Astrocyte of the hippocampus (primary cell): ENCODE measurements at places on chromosomes 2 and 18.

DNA sequence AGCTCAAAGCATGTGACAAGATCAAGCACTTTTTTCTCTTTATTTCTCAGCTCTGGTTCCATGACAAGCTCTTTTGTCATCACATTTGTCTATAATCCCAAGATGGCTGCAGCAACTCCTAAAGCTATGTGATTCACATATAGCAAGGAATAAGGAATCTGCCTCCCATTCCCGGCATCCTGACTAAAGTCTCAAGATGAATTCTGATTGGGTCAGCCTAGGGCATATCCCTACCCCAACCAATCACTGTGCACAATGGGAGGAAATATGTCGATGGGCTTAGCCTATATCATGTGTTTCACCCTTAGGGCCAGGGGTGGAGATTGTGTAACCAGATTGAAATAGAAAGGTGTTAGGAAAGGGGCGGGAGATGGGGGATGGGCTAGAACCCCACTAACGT is 23.1 kb upstream of the COLEC12 start:
- DNase-seq: no peak

DNA sequence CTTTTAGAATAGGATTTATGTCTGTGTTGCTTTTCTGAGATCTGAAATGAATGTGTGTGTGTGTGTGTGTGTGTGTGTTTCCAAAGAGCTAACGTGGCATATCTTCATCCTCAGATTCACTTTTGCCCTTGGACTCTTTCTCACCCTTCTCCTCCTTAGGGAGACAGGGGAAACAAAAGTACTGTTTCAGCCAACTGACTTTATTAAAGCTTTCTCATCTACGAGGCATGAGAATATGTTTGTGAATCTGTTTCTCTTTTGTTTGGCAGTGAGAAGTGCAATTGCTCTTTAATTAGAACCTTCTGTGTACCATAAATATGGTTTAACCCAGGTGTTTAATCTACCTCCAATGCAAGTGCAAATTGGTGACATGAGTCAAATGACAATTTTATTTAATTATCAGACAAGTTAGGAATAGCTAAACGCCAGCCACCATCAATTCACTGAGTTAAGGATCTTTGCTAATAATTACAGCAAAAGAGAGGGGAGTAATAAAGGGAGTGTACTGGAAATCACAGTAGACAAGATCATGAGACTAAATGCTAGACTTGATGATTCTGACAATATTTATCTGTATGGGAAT is 186.4 kb upstream of the COL3A1 start:
- DNase-seq: peak; percentile 9

- DNase-seq: no peak
These were observed 153.4 kb downstream of the MBP start for GRCh38 chr18:76979111-76979751.

DNA sequence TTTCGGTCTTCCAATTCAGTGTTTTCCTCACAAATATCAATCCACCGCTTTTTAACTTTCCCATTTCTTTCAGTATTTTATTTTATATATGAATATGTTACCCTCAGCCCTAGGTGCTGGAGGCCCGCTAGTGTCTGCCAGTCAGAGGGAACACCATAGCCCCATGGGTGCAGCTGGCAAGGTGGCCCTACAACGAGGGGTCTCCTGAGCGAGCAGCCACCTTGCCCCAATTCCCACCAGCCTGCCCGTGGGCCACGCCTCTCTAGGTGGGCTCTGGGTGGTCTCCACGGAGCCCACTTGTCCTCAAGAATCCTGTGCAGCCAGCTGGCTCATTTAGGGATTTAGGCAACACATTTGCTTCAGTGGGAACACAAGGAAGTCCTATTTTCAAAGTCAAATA is 72.5 kb upstream of the RGPD5 start:
- DNase-seq: no peak

DNA sequence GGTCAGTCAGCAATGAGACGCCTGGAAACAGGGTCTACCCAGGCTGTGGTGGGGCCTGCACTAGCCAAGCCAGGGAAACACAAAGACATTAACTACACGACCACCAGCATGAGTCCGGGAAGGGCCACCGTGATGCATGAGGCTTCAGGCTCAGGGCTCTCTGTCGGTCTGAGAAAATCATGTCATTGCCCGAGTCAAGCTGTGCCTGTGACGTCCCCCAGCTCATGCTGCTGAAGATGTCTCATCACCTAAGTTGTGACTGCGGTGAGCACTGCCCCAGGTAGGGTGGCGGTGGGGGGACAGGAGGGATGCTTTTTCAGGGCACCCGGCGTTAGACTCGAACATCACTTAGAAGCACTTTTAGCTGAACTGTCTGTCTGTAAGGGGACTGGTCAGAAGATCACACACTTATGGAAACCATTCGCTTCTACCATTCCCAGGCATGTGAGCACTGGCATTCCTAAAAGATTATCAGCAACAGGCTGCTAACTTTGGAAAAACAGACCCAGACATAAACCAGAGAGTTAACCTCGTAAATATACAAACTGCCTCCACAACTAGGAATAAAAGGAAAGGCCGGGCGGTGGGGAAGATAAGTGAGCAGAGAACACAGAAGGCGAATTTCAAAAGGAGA is 234.5 kb downstream of the HDAC4 start:
- no peak for DNase-seq

DNA sequence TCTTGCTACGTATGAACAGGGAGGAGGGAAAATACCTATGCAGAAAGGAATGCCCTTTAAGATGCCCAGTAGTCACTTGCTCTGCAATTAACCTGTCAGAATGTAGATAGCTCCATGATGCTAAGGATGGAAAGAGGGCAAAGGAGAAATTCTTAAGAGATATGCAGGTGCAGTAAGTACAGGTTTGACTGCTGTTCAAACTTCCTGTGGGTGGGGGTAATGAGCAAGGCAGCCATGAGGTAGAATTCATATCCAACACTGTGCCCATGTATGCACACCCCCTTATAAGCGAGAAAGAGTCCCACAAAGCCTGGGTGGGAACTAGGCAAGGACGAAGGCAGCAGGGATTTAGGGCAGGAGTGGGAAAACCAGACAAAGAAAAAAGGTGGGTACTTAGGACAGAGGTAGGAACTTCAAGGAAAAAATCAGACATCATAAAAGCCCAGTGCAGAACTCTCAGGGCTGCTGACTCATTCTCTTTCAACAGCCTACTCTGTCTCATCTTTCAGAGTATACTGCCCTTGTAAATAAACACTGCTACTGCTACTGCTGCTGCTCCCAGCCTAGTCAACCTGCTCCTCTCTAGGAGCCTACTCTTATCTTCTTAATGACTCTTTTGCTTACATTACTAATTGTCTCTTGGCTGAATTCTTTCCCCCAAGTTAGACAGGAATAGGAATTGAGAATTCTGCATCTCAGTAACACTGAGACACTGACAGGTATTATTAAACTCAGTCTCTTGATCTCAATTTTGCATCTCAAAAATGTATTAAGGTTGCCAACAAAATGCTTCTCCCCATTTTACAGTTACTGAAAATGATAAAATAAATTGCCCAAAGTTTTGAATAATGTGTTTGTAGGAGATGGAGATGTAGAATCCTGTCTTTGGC is 189.0 kb downstream of the PTH2R start:
- peak; percentile 20 for DNase-seq

- DNase-seq: no peak
These were observed 721.1 kb downstream of the DPP10 start for GRCh38 chr2:115163572-115163971.

GRCh38 chr18:70296289-70296688 is 7.4 kb downstream of the SOCS6 start:
- no peak for DNase-seq

- DNase-seq: peak; percentile 27
These were observed 125.4 kb downstream of the TPO start for GRCh38 chr2:1538663-1539062.

- DNase-seq: no peak
These were observed 13.7 kb upstream of the TTC39C start for GRCh38 chr18:24000613-24001490.

DNA sequence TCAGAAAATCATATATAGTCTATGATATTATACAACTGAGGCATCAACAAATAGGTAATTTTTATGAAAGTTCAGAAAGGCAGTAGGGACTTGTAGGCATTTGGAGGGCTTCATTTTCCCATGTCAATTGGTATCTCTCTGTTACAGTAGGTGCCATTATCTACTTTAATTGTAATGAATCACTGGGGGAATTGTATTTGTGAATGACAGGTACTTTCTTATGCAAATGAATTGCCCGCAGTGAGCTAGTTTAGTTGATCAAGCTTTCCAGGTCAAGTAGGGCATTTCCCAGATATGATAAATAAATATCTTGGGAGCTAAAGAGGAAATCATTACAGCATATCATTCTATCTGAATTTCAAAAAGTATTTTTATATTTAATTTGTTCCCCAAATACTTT is 1116.3 kb downstream of the DPP10 start:
- no peak for DNase-seq

GRCh38 chr18:8609659-8610458 is 622 bp downstream of the RAB12 start:
- DNase-seq: peak; percentile 38

GRCh38 chr2:170394641-170395387 is 216.9 kb downstream of the MYO3B start:
- DNase-seq: peak; percentile 33

DNA sequence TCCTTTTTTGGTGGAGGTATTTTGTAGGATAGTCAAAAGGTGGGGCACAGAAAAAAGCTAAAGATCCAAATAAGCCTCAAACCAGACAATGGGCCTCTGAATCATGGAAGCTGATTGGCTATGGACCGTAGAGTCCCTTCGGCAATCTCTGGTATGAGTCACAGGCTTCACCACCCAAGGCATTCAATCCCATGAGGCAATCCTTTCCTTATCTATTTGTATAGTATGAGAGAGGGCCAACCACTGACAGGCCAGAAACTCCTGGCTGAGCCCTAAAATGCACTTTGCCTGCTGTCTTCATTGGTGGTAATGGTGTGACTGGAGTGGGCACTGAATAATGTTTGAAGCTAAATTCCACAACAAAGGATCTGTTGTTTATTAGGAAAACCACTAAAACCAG is 38.7 kb upstream of the MEX3C start:
- peak; percentile 86 for DNase-seq

DNA sequence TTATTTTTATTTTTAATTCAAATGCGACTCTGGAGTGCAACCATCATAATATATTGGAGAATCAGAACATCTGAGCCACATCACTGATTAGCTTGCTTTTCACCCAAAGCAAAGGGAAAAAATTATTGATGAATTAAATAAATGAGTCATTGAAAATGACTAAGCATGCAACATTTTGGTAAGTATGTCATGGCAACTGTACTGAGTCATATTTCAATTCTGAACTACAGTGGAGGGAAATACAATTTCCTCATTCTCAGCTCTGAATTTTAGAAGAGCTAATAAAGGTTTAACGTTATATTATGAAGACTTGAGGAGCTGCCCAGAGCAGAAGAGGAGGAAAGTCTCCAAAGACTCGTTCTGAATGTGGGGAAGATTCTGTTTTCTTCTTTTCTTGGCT is 89.6 kb upstream of the CCDC68 start:
- DNase-seq: peak; percentile 22

DNA sequence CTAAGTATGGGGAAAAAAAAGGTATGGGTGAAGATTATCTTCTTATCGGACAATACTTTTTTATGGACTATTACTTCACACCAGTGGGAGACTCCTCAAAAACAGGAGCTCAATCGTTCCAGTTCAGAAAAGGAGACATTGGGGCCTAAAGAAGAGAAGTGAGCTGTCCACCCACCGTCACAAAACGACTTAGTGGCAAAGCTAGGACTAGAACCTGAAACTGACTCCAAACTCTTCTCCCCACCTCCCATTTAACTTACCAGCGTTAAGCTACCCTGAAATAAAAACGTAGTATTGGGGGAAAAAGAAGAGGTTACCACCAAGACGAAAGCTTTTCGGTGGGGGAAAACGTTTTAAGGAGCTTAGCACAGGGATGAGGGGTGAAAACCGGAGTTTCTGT is 503 bp downstream of the GTF3C3 start:
- no peak for DNase-seq

- DNase-seq: no peak
These were observed 38.8 kb downstream of the SCTR start for GRCh38 chr2:119485336-119486110.

DNA sequence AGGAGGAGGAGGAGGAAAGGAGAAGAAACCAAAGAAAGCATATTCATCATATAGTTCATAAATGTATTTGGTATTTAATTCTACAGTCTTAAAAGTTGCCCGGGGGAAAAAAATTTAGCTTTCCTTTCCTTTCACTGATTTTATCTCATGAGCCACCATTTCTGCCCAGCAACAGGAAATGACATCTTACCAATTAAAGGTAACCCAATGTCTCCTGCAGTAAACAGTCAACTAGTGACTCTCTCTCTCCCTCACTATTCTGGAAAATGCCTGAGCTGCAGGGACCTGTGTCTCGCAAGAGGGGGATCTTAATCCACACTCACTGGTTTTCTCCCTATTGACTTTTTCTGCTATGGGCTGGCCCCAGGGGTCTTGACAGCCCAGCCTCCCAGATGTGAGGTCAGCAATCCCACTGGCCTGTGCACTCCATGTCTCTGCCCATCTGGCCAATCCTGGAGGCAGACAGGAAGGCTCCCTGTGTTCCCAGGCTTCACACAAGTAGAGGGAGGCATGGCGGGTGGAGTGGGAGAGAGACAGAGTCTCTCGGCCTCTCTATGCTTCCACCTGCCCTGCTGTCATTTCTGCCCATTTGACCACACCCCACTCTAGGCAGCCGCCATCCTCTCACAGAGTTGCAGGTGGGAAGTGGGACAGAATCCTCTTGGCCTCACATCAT is 85.4 kb upstream of the CABLES1 start:
- no peak for DNase-seq

GRCh38 chr2:111618226-111618977 is 265.6 kb downstream of the ANAPC1 start:
- DNase-seq: peak; percentile 38

GRCh38 chr2:112630268-112630667 is 15.5 kb upstream of the SLC20A1 start:
- DNase-seq: peak; percentile 35

DNA sequence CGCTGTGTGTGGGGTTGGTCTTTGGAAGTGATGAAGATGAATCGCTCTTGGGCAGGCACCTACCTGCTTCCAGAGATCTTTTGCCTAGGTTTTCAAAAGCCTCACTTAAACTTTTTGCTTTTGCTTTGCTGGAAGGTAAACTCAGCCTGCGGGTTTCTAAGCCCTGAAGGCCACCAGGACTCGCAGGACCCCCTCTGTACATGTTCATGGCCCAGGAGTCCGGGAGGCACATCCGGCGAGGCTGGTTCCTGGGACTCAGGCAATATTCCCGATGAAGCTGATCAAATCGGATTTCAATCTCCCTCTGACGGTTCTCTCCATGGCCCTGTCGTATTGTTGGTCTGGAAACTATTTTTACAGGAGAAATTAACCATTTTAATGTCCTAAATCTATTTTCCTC is 13.2 kb downstream of the HJURP start:
- DNase-seq: no peak

- DNase-seq: no peak
These were observed 33.6 kb downstream of the CHRNA1 start for GRCh38 chr2:174730698-174731018.

GRCh38 chr2:50955081-50955480 is 76.9 kb downstream of the NRXN1 start:
- DNase-seq: no peak

DNA sequence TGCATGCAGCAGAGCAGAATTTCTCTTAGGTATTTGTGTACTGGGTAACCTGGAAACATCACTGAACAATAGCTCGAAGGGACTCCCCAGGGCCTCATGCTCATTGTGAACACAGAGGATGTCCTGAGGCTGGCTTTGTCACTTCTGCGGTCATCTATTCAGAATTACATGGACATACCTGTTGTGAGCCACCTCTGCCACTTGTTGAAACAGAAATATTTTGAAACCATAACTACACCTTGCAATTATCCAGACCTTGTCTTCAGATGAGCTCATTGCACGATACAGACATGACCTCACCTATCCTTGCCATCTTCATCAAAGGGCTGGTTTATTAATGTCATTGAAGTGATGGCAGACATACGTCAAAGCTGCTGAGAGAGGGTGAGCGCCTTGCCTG is 23.4 kb upstream of the CREG2 start:
- peak; percentile 7 for DNase-seq
